ENCODE measurements at places on chromosomes 4 and X. TPM values are rescaled to one million over a fixed set of nuclear protein-coding genes. Genes with fewer than 3 reads are reported as not detected.

LUZP4 gene
- total RNA-seq: not detected

KDR gene
- 18.8 TPM for total RNA-seq

TMEM154 gene
- 5.1 TPM for total RNA-seq

DNA sequence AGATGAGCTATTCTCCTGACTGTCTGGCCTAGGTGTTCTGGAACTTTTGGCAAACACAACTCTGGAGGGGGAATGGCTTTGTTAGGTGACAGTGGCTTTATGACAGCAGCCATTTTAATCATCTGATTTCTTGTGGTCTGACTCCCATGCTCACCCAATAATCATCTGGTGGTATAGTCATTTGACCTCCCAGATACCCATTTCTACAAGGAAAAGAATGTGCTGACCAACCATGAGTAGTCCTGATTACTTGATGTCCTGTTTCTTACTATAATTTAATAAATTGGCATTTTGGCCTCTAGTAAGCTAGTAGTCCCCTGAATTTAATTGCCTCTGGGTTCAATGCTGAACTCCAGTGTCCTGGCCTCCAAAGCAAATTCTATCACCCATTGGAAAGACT, 109.9 kb upstream of the DUSP21 start:
- no peak for DNase-seq
